ENCODE measurements at places on chromosomes 5 and 9.

- no peak for DNase-seq
Measured at GRCh38 chr9:27362447-27363210, 65.7 kb upstream of the EQTN start.

GRCh38 chr9:35060548-35061207, 11.7 kb downstream of the VCP start:
- DNase-seq: no peak

DNA sequence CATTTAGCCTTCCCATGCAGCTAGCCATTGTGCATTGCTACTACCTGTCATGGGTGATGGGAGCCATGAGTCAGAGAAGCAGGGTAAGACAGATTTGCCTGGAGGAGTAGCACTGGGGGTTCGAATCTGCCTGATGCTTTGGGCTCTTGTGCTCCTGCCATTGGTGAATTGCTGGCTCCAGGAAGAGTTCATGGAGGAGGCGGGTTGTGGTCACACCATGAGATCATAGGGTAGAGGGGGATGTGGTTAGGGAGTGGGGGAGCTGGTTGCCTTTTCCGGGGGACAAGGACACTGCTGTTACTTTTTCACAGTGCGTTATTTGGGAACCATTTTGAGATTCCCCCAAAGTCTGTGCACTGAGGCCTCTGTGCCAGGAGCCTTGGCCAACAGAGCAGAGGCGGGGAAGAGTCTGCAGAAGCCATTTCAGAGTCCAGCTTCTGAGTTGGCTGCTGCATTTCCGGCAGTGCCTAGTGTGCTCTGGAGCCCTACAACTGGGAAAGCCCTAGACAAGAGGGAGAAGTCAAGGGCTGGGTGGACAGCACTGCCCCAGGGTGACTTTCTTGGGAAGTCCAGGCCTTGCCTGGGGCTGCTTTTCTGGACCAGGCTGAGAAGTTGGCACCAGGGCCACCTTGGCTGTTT, 6.2 kb downstream of the ANGPTL2 start:
- no peak for DNase-seq

- no peak for DNase-seq
Measured at GRCh38 chr5:78424665-78425064, 64.2 kb downstream of the SCAMP1 start.

DNA sequence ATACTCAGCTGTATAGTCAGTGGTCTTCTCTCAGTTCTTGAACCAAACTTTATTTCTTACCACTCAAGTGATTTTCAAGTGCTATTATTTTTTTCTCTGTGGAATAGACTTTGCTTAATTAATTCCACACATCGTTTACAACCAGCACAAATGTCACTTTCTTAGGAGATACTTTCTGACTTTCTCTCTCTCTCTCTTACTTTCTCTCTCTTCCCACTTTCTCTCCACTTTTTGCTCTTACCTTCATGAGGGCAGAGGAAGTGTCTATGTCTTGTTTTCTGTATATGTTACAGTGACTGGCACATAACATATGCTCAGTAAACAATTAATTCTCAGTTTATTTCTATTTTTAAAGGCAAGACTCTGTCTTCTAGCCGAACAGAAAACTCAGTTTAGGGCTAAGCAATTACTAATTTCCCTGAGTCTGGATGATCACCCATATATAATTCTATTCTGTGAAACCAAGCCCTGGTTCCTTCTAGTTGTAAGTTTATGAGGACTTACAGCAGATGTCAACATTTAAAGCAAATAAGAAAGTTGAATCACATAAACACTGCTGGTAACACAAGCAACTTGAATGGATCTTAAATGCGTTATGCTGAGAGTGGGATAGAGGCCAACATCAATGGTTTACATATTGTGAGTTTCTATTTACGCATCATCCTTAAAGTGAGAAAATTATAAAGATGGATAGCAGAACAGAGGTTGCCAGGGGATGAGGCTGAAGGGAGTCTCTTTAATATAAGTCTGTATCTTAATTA, 791.4 kb downstream of the MTRR start:
- no peak for DNase-seq

GRCh38 chr9:134025606-134026541, 593 bp downstream of the BRD3OS start:
- DNase-seq: no peak

DNA sequence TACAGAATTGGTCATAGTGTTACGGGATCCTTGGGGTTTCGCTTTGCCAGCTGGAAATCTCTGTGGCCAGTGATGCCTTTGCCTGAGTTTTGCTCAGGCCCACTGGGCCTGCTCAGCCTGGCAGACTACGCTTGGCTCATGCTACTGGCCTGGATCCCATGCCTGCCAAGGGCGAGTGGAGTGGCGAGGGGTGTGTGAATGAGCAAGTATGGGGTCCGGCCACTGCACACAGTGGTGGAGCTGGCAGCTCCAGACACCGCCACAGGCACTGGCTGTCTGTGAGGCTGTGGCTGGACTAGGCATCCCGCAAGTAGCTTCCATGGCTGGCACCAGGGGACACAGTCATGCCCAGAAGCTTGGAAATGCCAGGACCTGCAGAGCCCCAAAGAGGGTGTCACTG, 240.3 kb downstream of the ARRDC3 start:
- DNase-seq: no peak

GRCh38 chr5:111734597-111734996, 22.4 kb downstream of the NREP start:
- DNase-seq: no peak

GRCh38 chr5:136620621-136621020, 255.3 kb upstream of the TRPC7 start:
- no peak for DNase-seq

GRCh38 chr5:173201636-173202265, 33.3 kb downstream of the NKX2-5 start:
- DNase-seq: no peak

GRCh38 chr9:21576331-21577189, 94.4 kb upstream of the IFNE start:
- no peak for DNase-seq

GRCh38 chr9:72151104-72151503, 1.9 kb downstream of the GDA start:
- no peak for DNase-seq

DNA sequence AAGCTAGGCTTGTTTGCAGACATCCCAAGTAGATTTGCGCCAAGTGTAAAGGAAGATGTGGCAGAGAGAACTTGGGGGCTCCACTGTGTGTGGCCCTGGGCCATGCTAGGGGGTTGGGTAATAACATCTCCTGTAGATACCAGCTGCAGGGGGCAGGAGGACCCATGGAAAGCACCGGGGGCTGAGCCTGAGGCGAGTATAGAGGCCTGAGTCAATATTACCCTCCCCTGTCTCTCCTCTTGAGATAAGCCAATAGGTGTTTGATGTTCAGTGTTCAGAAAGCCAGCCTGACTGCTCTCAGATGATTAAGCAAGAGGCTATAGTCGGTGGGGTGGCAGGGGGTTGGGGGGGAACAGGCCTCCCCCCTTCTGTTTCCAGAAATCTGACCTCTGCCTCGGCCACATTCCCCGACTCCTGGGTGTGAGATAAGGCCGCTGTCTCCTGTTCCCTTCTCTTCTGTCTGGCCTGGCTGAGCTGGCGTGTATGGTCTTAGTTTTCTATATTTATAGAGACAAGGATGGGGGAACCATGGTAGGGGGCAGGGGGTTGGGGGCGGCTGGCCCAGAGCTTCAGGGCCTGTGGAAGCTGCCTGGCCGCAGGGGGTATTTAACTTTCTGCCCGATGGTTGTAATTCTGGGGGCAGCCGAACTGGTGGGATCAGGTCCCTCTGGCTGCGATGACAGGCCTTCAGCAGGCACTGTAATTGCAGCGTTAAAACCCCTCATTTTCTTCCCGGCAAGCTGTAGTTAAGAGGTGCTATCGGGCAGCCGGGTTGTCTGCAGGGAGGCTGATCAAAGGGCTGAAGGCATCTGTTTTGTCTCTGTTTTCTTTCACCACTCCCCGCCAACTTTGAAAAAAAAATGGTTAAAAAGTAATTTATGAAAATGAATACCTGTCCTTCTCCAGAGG, 292.0 kb downstream of the NSG2 start:
- DNase-seq: no peak

DNA sequence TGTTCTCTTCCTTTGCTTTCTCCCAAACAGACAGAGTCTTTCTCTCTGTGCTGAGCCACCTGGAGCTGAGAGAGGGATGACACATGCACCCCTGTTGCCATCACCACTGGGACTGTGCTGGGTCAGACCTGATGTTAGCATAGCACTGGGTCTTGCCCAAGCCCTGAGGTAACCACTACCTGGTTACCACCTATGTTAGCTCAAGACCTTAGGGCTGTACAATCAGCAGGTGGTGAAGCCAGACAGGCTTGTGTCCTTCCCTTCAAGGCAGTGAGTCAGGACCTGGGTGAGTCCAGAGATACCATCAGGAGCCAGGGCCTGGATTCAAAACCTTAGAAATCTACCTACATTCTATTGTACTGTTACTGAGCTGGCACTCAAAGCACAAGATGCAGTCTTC, 32.1 kb downstream of the FST start:
- DNase-seq: no peak

GRCh38 chr5:67453111-67453905, 256.7 kb upstream of the CD180 start:
- no peak for DNase-seq

DNA sequence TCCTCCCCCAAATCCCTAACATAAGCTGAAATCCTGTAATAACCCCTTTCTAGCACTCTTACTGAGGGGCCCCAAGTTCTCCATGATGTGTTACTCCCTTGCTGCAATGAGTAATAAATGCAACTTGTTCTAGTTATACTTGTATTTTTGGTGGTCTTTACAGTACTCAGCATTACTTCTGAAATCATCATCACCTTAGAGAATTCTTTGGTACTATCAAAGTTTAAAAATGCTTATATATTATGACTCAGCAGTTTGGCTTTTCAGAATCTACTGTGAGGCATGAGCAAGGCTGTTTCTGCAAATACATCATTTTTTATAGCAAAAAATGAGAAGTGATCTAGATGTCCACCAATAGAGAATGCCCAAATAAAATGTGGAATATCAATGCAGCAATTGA, 20.7 kb upstream of the ROPN1L start:
- DNase-seq: no peak

GRCh38 chr5:156087577-156088110, 239.3 kb upstream of the SGCD start:
- DNase-seq: no peak

DNA sequence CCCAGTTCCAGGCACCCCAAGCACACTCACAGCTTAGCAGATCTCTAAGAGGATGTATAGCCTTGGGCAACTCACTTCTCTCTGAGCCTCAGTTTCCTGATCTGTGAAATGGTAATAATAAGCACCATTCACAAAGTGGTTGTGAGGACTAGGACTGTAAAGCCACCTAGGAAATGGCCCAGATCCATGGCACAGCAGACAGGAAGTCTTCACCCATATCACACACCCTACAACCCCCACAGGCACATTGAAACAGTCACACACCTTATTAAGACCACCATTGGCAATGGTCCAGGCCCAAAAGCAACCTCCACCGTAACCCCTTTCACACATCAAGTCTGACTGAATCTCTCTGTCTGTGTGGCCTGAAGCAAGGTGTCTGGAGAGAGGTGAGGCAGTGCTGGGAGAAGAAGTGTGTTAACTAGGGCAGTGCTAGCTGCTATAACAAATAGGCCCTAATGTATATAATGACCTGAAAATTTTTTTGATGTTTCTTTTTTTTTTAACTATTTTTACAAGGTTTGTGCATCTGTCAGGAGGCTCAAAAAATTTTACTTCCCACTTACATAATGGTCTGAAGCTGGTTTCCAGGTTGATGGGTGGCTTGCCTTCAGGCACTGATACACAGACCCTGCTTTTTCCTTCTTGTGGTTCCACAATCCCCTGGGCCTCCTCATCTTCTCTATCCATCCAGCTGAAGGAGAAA, 2.4 kb upstream of the RGS14 start:
- no peak for DNase-seq

GRCh38 chr9:125189011-125189360, 617 bp downstream of the PPP6C start:
- DNase-seq: no peak
